Psoas muscle (tissue), 8 donors: ENCODE measurements at places on chromosomes 13 and 19. TPM values are rescaled to one million over a fixed set of nuclear protein-coding genes. Genes with fewer than 3 reads are reported as not detected.
A peak's percentile ranks its signal among the peaks of the same experiment; 100 is the strongest.

DNA sequence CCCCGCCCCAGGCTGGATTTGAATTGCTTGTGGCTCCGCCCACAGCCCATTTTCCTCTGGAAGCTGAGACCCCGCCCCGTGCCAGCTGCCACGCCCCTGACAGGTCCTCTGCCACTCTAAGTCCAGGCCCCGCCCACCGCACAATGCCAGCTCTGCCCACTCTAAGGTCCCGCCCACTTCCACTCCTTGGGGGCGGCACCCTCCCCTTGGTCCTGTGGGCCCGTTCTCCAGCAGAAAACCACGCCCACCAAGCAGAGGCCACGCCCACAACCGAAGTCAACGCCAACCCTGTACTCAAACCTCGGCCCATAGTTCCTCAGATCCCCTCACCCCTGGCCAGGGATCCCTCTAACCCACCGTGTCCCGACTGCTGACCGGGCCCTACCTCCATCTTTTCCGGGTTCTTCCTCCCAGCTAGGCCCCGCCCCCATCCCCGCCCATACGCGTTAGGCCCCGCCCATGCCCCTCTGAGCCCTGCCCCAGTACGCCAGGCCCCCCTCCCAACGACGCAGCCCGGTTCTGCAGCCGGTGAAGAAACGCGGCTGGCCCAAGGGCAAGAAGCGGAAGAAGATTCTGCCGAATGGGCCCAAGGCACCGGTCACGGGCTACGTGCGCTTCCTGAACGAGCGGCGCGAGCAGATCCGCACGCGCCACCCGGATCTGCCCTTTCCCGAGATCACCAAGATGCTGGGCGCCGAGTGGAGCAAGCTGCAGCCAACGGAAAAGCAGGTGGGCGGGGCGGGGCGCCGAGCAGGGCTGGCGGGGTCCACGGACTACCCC lies 1.3 kb downstream of the HMG20B start:
- peaks cover 6% of the 10 kb centered on the region for H3K36me3 ChIP-seq
- H3K27ac ChIP-seq = no peak overlapping the region
- peak; percentile 95 for DNase-seq
- H3K27me3 ChIP-seq = no peaks in the 10 kb centered on the region

DNA sequence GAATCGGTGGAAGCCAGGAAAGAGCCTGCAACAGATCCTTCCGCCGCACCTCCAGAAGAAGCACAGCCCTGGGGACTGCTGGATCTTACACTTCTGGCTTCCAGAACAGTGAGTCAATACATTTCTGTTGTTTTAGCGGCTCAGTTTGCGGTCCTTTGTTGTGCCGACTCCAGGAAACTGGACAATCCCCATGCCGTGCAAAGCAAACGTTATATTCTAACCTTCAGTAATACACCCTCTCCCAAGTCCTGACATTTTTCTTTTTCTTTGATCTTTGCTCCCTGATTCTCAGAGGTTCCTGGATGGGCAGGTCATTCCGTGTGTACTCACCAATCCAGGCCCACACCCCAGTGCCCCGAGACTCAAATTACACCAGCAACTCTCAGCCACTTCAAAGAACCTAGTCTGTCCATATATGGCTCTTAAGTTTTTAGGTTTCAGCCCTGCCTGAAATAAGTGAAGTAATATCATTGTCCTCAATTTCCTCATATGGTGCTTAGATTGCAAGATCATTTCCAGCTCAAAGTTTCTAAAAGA lies 387.1 kb upstream of the SGCG start:
- no peaks in the 10 kb centered on the region for H3K27me3 ChIP-seq
- H3K27ac ChIP-seq = no peak overlapping the region
- no peak for DNase-seq
- no peaks in the 10 kb centered on the region for H3K4me1 ChIP-seq
- no peaks in the 10 kb centered on the region for H3K36me3 ChIP-seq
- H3K4me3 ChIP-seq = no peak overlapping the region

DNA sequence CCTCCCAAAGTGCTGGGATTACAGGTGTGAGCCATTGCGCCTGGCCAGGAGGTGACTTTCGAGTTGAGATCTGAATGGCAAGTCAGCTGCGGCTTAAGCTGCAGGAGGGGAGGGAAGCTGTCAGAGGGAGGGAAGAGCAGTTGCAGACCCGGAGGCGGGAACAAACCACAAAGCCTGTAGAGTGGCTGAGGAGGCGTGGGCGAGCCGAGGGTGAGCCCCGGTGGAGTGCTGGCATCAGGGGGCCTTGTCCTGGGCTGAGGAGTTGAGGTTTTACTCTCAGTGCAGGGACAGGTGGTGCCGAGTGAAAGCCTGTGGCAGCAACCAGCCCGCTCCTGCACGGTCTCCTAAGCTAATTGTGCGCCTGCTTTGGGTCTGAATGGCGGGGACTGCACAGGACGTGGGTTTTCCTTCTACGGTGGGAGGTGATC lies 24.2 kb downstream of the PPP1R37 start:
- no peak for DNase-seq
- no peak overlapping the region for H3K4me3 ChIP-seq
- peaks cover 44% of the 10 kb centered on the region for H3K4me1 ChIP-seq
- H3K36me3 ChIP-seq = no peaks in the 10 kb centered on the region
- peak overlapping the region; percentile 89 for H3K27ac ChIP-seq

The IGLON5 gene
- total RNA-seq = not detected

- peak overlapping the region; percentile 37 for H3K4me3 ChIP-seq
- peak overlapping the region; percentile 85 for H3K27ac ChIP-seq
- peaks cover 63% of the 10 kb centered on the region for H3K4me1 ChIP-seq
- no peaks in the 10 kb centered on the region for H3K27me3 ChIP-seq
- no peak for DNase-seq
- peaks cover 13% of the 10 kb centered on the region for H3K36me3 ChIP-seq
These were observed 10.4 kb downstream of the MIDN start for GRCh38 chr19:1258707-1259205.

The GFY gene
- not detected for total RNA-seq

- no peaks in the 10 kb centered on the region for H3K36me3 ChIP-seq
- no peak for DNase-seq
- H3K4me1 ChIP-seq = no peaks in the 10 kb centered on the region
- H3K4me3 ChIP-seq = no peak overlapping the region
- H3K27me3 ChIP-seq = peaks cover 45% of the 10 kb centered on the region
These were observed 2.3 kb downstream of the ONECUT3 start for GRCh38 chr19:1755467-1756171.

- H3K27ac ChIP-seq = no peak overlapping the region
- H3K4me1 ChIP-seq = no peaks in the 10 kb centered on the region
- no peak overlapping the region for H3K4me3 ChIP-seq
- no peaks in the 10 kb centered on the region for H3K36me3 ChIP-seq
These were observed 122.2 kb downstream of the PCDH9 start for GRCh38 chr13:67107979-67108378.

DNA sequence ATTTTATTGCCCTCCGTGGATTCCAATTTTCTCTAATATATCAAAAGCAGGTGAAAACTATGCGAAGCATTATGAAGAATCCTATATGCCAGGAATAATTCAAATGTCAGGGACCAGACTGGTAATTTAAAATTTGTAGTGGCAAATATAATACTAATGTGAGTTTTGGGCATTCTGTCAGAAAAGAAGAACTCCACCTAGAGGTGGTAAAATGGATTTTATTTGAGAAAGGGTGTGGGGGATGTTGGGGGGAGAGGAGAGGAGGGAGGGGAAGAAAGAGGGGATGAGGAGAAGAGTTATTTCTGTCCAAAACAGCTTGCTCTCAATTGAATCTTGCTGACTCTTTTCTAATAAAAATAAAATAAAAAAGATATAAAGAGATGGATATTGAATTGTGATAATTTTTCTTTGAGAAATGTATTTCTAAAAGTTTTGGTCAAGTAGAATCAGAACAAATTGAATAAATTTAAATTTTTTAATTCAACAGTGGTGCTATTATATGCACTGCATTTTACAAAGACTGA lies 929.3 kb upstream of the SLITRK5 start:
- H3K36me3 ChIP-seq = no peaks in the 10 kb centered on the region
- no peak overlapping the region for H3K4me3 ChIP-seq
- H3K4me1 ChIP-seq = no peaks in the 10 kb centered on the region
- no peaks in the 10 kb centered on the region for H3K27me3 ChIP-seq
- DNase-seq = no peak

DNA sequence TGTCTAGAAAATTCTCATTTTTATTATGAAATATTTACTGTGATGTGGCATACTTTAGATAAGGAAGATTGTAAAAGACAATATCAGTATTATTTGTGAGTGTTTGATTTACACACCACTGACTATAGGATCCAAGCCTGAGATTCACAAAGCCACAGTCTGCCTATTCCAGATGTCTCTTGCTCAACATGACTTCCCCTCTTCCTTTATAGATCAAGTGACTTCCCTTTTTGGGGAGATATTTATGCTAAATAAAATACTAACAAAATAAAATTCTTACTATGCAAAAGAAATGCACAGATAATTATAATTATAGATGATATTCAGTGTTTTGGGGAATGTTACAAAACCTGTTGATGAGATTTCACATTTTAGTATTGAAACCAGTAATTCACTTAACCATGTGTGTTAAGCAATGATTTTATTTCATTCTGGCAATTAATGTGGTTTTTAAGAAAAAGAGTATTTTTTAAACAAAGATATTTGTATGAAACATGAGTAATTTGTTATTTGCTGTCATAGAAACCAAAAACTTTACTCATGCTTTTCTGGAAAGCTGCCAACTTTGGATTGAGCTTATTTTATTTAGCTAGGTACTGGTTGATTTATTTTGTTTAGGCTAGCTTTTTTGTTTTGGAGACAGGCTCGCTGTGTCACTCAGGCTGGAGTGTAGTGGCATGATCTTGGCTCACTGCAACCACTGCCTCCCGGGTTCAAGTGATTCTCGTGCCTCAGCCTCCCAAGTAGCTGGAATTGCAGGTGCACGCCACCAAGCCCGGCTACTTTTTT lies 13.7 kb upstream of the GPR183 start:
- no peaks in the 10 kb centered on the region for H3K27me3 ChIP-seq
- no peak for DNase-seq

GRCh38 chr13:51249770-51250741 lies 27.9 kb downstream of the FAM124A start:
- no peak overlapping the region for H3K4me3 ChIP-seq
- DNase-seq = no peak
- no peaks in the 10 kb centered on the region for H3K27me3 ChIP-seq
- H3K27ac ChIP-seq = no peak overlapping the region
- H3K4me1 ChIP-seq = no peaks in the 10 kb centered on the region
- H3K36me3 ChIP-seq = no peaks in the 10 kb centered on the region

DNA sequence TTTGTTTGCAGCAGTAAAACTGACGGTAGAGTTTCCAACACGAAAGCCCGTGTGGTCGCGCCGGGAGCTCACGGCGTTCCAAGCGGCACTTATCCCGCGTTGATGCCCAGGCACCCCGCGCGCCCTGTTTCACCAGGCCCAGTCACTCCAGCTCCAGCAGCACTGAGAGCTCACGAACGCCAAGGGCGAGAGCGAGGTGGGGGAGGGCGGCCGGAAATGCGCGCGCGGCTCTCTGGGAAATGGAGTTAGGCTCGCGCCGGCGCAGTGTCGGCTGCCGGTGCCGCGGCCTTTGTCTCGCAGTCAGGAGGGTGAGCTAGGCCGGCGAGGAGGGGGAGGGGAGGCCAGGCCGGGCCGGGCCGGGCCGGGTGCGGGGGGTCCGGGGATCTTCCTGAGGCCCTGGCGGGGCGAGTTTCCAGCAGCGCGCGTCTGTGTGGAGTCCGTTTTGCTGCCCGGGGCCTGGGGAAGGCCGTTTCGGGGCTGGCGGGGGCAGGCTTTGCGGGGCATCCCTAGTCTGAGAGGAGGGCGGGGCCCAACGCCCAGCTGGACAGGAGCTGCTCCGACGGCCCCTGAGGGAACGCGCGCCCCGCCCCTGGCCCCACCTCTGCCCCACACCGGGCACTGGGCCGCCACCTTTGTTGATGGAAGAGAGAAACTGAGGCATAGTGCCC lies at the start of gene ZNF135:
Gene ZNF135, plus strand, starts transcription at position 280 of the 668 bp plus-strand sequence. CDS start 721 bp downstream, outside the sequence.
- H3K27ac ChIP-seq = peak within 1 kb of the TSS; percentile 91
- peak within 1 kb of the TSS; percentile 82 for H3K4me3 ChIP-seq
- H3K27me3 ChIP-seq = no peaks in the 10 kb centered on the region
- no peaks in the 10 kb centered on the region for H3K4me1 ChIP-seq
- H3K36me3 ChIP-seq = peaks cover 13% of the 10 kb centered on the region
- peak; percentile 88 for DNase-seq

- H3K36me3 ChIP-seq = no peaks in the 10 kb centered on the region
- DNase-seq = no peak
- H3K27ac ChIP-seq = no peak overlapping the region
- H3K27me3 ChIP-seq = no peaks in the 10 kb centered on the region
These were observed 58.2 kb downstream of the POLR1D start for GRCh38 chr13:27679896-27680295.

The MYPOP gene
- 14.8 TPM for total RNA-seq
